Epithelial cell of alveolus of lung (primary cell): ENCODE measurements at places on chromosomes 7 and 10. TPM values are rescaled to one million over a fixed set of nuclear protein-coding genes. Genes with fewer than 3 reads are reported as not detected.

The SPDYE9 gene
- not detected in 2 replicates for total RNA-seq

The TWNK gene
- total RNA-seq: 8.4 and 12.4 TPM in 2 replicates

The FOXI2 gene
- total RNA-seq: not detected in 2 replicates

The CLCN1 gene
- total RNA-seq: 0.13 TPM in 1 of 2 replicates, not detected in the other

The CFAP70 gene
- total RNA-seq: 0.13 and 0.64 TPM in 2 replicates

The SEMA4G gene
- total RNA-seq: 2.8 and 6.1 TPM in 2 replicates

The UBE2H gene
- 40.3 and 75.7 TPM in 2 replicates for total RNA-seq

The CDH23 gene
- not detected in 2 replicates for total RNA-seq

The ZNF503 gene
- 22.2 and 112 TPM in 2 replicates for total RNA-seq

The SUN3 gene
- total RNA-seq: not detected in 2 replicates

The ADCYAP1R1 gene
- total RNA-seq: not detected in 2 replicates

The ZNF853 gene
- 5.8 and 6.5 TPM in 2 replicates for total RNA-seq

The NOBOX gene
- total RNA-seq: not detected in 2 replicates

The SKIDA1 gene
- 1.7 and 3.0 TPM in 2 replicates for total RNA-seq

The PLXDC2 gene
- total RNA-seq: 11.2 and 94.5 TPM in 2 replicates

The USP54 gene
- total RNA-seq: 5.8 and 6.5 TPM in 2 replicates

The PIP gene
- not detected in 2 replicates for total RNA-seq

The SFTPA1 gene
- total RNA-seq: not detected in 2 replicates

The PTN gene
- 34.1 and 37.0 TPM in 2 replicates for total RNA-seq

The HBP1 gene
- 45.5 and 95.7 TPM in 2 replicates for total RNA-seq

The GRM8 gene
- total RNA-seq: not detected in 2 replicates

The SPDYE3 gene
- total RNA-seq: not detected in 2 replicates

The GSTO2 gene
- 8.9 and 18.4 TPM in 2 replicates for total RNA-seq

The SLC26A4 gene
- 0.40 and 0.78 TPM in 2 replicates for total RNA-seq

The OIT3 gene
- total RNA-seq: not detected in 2 replicates

The DYNC1I1 gene
- 0.13 TPM in 1 of 2 replicates, not detected in the other for total RNA-seq

The ZNF273 gene
- total RNA-seq: 2.5 and 2.6 TPM in 2 replicates

The C10orf90 gene
- not detected in 2 replicates for total RNA-seq

The CLRN3 gene
- total RNA-seq: not detected in 2 replicates

The NXPH1 gene
- total RNA-seq: not detected in 2 replicates

The OR2F1 gene
- not detected in 2 replicates for total RNA-seq

The CFAP46 gene
- total RNA-seq: 0.80 and 4.1 TPM in 2 replicates

The CCL24 gene
- total RNA-seq: not detected in 2 replicates

The BRI3 gene
- 37.0 and 64.2 TPM in 2 replicates for total RNA-seq

The OR6V1 gene
- not detected in 2 replicates for total RNA-seq

The TRIL gene
- total RNA-seq: 4.1 and 11.4 TPM in 2 replicates

The HPSE2 gene
- 0.26 TPM in 1 of 2 replicates, not detected in the other for total RNA-seq
